ENCODE measurements at places on chromosomes 6 and 20.
A peak's percentile ranks its signal among the peaks of the same experiment; 100 is the strongest.

GRCh38 chr6:124567401-124567800, 394.8 kb upstream of the RNF217 start:
- DNase-seq: no peak

DNA sequence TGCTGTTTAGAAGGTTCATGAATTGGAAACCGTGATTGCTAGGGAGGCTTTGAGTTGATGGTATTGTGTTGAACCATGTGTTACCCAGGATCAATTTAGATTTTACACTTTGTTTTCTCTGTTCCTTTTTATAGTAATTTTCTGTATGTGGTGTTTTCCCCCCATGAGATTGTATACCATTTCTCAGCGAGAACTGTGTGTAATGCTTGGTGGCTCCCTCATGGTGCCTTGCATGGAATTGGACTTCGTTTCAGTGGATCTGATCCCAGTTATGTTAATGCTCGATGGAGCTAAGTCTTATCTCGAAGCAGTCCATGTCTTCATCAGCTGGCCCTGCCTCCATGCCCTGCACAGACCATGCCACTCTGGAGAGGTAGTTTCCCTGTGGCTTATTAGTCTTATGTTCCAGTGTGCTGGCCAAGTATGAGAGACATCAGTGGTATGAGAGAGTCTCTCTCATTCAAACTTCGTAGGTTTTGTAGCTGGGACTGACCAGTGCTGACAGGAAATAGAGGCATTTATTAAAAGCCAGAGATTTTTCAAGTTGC, 18.7 kb downstream of the PTPN1 start:
- no peak for DNase-seq

DNA sequence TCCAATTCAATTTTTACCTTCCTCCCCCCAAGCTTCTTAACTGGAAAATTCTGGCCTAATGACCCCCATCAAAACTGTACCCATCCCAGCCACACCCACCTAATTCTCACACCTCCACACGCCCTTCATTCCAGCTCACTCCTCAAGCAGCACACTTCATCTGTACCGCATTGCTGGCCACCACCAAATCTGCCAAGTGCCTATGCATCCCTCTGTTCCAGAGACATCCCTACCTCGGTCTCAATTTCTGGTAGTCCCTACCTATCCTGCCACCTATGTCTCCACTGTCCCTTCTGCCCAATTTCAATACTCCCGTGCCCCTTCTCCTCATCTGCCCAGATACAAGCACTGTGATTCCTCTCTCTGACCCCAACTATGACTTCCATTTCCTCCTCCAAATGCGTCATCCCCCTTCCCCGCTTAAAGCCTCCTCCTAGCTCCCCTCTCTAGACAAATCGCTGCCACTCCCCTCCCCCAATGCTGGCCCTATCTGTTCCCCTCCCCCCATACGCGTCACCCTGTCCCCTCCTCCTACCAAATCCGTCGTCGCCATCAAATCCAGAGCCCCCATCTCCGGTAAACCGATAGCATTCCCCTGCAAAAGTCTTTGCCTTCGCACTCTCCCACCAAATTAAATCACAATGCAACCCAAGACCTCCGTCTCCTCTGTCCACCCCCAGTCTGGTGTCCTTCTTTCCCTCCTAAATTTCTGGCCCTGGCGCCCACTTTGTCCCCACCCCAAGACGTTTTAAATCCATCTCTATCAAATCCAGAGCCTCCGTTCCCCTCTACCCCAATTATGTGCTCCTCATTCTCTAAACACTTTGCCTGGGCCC, 1.2 kb downstream of the MTCH1 start:
- DNase-seq: peak; percentile 80

GRCh38 chr6:158367816-158368215, 55.6 kb downstream of the TULP4 start:
- no peak for DNase-seq

- no peak for DNase-seq
These were observed 166.6 kb upstream of the KHDRBS2 start for GRCh38 chr6:62452586-62452985.

DNA sequence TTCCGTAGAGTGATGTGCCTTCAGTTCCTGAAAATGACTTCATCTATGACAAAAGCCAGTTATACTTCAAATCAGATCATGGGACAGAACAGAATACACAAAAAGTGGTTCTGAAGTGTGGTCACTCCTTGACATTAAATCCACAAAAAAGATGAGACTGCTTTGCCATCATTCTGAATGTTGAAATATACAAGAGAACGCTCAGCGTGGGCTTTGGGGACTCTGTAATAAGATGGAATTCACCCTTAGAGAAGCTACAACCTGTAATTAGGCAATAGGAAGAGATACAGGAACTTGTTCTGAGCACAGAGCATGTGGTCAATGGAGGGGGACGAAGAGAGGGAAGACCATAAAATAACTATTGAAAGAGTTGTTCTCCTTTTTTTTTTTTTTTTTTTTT, 184.3 kb downstream of the CARMIL1 start:
- DNase-seq: no peak

GRCh38 chr6:69162811-69163210, 527.7 kb downstream of the ADGRB3 start:
- DNase-seq: no peak

DNA sequence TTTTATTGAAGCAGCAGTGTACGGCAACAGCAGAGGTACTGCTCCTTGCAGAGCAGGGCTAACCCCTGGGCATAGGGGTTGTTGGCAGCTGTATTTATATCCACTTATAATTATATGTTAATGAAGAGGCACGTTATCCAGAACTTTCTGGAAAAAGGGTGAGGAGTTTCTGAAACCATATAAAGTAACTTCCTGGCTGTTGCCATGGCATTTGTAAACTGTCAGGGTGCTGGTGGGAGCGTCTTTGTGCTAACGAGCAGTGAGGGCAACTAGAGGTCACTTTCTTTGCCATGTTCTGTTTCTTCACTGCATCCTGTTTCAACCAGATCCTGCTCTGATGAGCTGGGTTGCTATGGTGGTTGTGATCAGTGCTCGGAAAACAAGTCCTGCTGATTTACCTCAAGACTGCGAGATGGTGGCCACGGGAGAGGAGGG, 11.1 kb upstream of the ARFGEF2 start:
- DNase-seq: no peak

- no peak for DNase-seq
These were observed 868.9 kb downstream of the PHF3 start for GRCh38 chr6:64504503-64504902.

- DNase-seq: no peak
These were observed 6.4 kb upstream of the CST3 start for GRCh38 chr20:23644164-23644563.

DNA sequence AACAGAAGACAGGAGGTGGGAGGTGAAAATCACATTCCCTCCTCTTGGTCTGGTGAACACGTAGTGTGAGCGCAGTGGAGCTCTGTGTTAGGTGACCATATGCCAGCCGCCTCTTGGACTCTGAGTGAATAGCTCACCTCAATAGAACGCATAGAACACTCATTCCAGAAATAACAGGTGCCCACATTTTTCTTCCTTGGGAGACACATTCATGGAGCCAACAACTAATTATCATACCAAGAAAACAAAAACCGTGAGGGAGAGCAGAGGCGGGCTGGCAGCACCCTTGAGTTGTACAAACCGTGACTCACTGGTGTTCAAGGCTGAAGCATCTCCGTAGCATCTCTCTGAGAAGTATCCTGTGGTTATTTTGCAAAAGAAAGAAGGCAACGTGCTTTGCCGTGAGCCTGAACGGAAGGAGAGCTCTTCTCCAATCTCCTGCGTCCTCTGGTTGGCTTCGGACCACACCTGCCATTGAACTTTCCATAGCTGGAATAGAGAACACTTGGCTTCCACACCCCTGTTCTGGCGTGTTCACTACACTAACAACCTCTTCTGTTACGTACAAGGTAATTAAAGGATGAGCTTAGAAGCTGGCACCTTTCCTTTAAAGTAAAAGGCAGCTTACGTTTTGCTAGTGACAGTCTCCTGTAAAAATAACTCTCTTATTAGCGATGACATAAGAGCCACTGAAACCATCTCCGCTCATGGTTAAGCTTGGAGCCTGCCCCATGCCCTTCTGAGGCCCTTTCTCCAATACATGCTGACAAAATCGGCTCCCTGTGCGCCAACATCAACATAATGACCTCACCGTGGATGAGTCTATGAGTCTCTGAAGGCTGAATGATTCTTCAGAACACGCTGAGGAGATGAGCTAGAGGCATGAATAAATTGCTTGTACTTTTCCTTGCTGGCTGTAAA, 30.2 kb upstream of the SGK1 start:
- no peak for DNase-seq

DNA sequence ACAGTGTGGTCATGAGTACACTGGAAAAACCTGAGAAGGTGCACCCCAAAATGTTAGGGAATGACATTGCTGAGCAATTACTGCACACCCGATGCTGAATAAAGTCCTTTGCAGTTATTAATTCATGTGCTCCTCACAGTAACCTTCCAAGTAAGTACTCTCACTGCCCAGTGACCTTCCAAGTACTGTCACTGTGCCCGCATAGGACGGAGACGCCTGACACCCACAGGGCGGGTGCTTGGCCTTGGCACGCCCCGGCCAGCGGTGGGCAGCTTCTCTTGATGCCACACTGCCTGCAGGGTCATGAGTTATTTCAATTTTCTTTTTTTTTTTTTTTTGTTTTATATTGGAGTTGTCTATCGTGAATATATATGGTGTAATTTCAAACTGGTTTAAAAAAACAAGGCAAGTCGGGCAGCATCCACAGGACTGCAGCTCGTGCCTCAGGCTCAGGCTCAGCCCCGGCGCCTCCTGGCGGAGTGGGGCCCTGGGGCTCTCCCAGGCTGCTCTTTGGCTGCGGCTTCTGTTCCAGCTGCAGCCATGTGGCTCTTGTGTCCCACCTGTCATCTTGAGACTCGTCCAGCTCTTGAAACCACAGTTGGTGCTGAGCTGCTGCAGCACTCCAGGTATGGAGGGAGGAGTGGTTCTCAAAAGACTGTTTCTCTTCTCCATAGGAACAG, 27.0 kb downstream of the PNLDC1 start:
- no peak for DNase-seq

DNA sequence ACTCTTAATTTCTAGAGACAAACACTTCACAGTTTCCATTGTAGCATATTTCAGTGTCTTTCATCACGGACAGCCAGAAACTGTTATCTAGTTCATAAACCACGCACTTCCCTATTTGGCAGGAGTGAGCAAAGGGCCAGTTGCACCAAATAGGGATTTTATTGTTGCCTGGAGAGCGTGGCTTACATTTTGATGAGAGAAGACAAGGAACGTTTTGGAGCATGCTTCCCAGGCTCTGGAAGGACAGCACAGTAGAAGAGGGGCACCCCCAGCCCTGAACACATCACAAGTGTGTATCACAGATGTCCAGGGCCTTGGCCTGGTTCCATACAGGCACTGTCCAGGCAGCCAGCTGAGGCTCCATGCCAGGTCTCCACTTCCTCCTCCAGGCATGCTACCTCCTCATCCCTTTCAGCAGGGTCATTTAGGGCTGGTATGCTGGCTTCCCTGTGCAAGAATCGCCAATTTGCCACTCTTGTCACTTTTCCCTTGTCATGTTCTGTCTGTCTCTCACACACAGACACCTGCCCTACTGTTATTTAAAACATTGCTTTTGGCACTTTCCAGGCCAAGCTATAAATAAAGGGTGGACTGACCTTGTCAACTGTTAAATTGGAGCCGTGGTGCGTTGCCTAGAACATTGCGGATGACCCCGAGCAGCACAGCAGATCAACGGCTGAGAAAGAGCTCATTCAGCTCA, 235.0 kb upstream of the GMDS start:
- DNase-seq: no peak

GRCh38 chr20:51763965-51764602, 4.1 kb downstream of the ATP9A start:
- no peak for DNase-seq

DNA sequence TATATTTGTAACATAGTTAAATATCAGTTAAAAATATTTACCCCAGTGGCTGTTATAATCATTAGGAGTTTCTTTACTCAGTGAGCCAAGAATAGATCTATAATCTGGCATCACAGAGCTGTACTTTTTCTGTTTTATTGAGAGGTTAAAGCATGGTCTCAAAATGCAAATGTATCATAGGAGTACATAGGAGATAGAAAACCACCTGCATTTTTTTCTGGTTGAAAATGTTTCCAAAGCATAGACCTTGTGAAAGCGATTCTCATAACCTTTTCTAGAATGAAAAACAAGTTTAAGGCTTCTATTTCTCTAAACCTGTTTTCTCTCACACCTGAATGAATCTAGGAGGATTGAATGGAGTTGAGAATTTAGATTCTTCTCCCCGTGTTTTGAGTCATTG, 14.4 kb downstream of the KCNQ5 start:
- no peak for DNase-seq

GRCh38 chr20:54209216-54209813, 1.4 kb downstream of the PFDN4 start:
- no peak for DNase-seq

DNA sequence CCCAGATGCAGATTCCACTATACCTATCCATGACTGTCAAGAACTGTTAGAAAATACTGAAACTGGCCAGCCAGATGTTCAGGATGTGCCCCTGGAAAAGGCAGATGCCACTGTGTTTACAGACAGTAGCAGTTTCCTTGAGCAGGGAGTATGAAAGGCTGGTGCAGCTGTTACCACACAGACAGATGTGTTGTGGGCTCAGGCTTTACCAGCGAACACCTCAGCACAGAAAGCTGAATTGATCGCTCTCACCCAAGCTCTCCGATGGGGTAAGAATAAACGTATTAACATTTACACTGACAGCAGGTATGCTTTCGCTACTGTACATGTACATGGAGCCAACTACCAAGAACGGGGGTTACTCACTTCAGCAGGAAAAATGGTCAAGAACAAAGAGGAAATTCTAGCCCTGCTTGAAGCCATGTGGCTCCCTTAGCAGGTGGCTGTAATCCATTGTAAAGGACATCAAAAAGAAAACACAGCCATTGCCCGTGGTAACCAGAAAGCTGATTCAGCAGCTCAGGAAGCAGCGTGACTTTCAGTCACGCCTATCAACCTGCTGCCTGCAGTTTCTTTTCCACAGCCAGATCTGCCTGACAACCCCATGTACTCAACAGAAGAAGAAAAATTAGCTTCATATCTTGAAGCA, 459.7 kb upstream of the HTR1E start:
- DNase-seq: no peak

DNA sequence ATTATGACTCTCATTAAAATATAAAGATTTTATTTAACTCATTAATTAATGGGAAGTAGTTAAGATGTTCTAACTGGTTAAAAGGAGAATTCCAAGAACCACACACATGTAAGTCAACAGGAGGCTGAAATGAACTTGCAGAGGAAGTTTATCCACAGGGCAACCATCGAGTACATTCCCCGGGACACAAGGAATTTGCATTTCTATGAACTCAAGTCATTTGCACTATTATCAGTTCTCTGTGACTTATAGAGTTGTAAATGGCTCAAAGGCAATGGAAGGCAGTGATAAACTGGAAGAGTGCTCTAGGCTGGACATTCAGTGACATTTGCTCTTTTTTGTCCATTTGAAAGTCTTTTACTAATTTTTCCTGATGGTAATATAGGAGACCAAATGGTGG, 97.4 kb downstream of the SNX5 start:
- no peak for DNase-seq

- no peak for DNase-seq
These were observed 71.2 kb upstream of the ZMYND8 start for GRCh38 chr20:47427746-47428145.

DNA sequence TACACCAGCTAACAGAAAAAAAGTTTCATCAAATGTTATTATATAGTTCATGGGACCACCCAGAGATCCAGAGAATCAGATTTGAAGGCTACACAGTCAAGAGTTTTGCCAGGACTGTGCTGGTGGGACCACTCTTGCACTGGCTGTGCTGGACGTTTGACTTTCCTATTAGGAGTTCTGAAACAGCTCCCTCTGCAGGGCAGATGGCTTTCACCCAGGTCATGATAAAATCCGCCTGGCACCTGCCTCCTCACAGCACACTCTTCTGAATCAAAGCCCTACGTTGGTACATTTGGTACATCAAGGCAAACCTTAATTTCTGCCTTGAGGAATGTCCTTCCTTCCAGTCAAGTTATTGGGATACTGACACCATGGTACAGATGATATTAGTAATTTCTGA, 302.1 kb downstream of the ZNF217 start:
- DNase-seq: no peak
